ENCODE measurements at places on chromosomes 5 and 9. TPM values are rescaled to one million over a fixed set of nuclear protein-coding genes. Genes with fewer than 3 reads are reported as not detected.

GRCh38 chr9:127346584-127346983 is 50.4 kb upstream of the SLC2A8 start:
- no peak for DNase-seq

The SLC6A3 gene
- total RNA-seq: not detected

The FAXDC2 gene
- total RNA-seq: not detected

DNA sequence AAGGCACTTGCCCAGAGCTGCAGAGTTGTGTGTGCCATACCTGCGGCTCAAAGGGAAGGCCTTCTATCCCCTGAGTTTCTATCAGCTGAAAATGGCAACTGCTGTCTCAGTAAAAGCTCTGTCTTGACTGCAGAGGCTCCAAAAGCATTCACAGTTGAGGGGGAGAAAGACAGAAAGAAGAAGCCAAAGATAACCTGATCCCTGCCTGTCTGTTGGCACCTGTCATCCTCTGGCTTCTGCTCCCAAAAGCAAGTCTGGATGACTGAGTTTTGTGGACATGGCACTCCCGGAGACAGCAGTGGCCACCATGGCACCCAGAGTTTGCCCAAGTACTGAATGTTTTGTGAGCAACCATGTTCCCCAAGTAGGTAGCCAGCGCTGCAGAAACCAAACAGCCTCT is 176.6 kb downstream of the NR3C1 start:
- DNase-seq: no peak

DNA sequence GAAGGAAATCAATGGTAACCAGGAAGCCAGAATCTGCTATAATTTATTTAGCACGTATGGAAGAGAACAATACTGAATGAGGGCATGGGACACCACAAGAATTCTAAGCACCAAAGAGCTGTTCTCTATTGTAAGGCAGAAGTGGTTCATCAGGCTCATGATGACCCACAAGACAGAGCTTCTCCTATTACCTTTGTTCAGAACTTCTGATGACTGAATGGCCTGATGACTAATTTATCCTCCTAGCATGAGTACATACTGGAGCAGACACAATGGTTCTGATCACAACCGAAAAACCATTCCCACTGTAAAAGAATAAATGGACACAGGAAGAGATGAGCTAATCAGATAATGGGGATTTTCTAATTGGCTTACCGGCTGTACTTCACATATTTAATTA is 329.8 kb upstream of the PDE4D start:
- no peak for DNase-seq

The OLFML2A gene
- total RNA-seq: not detected

GRCh38 chr9:133103183-133103986 is 17.7 kb downstream of the RALGDS start:
- peak; percentile 62 for DNase-seq

The FBP2 gene
- total RNA-seq: not detected

- no peak for DNase-seq
These were observed 93.7 kb downstream of the C9orf152 start for GRCh38 chr9:110114086-110114858.

DNA sequence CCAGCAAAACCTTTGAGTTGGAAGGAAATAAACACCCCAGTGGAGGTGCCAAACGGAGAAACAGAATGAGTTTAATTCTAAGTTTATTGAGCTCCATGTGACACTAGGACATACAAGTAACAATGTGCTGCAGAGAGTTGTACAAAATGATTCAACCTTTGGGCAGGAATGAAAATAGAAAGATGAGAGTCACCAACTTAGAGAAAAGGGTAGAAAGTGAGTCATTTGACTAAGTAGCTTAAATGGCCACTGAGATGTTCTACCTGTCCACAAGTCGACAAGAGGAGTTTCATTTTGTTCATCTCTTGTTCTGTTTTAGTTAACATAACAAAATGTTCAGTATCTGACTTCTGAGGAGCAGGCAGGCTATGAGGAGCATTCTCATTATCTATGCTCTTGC is 284.7 kb downstream of the NR2F1-AS1 start:
- no peak for DNase-seq

- peak; percentile 32 for DNase-seq
These were observed 219.2 kb downstream of the EBF1 start for GRCh38 chr5:158880483-158881001.

DNA sequence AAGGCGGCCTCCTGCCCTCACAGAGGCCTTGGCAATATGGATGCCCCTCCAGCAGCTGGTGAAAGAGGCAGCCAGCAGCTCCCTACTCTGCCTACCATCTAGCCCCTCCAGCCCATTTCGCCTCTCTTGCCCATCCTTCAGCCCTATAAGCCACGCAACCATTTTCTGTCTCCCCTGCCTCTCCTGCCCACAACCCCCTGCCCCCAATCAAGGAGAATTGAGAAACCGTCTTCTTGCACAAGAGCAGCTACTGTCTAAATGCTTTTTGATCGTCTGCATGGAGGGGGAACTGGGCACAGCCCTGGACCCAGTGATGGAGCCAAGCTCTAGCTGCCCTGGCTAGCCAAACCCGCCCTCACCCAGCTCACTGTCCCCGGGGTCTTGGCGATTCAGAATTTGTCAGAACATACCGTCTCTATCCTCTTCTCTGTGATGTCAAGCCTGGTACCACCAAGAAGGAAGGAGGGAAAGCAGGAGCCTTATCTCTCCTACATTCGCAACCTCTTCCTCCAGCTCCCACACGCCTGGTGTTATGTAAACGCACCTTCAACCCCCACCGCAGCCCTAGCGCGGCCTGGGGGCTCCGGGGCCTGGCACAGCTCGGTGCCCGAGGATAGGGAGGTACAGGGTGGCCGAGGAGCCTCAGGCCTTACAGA is 1.2 kb downstream of the SPRY4 start:
- DNase-seq: no peak

- no peak for DNase-seq
These were observed 102.4 kb downstream of the DAPK1 start for GRCh38 chr9:87599901-87600610.

DNA sequence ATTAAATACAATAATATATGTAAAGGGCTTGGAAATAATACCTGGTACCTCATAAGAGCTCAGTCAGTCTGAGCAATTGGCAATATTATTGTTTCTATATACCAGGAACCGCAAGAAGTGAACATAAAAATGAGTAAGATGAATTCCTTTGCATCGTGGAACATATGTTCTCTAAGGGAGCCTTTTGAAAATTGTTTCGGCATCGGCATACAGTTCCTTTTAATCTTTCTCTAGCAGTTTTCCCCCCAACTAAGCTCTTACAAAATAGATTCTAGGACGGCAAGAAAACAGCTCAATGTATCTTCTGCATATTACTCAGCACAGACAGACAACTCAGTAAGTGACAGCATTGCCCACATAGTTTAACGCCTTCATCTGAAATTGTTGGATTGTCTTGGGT is 426.6 kb upstream of the WWC1 start:
- DNase-seq: no peak

- peak; percentile 28 for DNase-seq
These were observed 93.7 kb downstream of the ARHGAP26 start for GRCh38 chr5:142863856-142864255.

GRCh38 chr5:173328844-173329490 is 753 bp upstream of the STC2 start:
- DNase-seq: peak; percentile 64

DNA sequence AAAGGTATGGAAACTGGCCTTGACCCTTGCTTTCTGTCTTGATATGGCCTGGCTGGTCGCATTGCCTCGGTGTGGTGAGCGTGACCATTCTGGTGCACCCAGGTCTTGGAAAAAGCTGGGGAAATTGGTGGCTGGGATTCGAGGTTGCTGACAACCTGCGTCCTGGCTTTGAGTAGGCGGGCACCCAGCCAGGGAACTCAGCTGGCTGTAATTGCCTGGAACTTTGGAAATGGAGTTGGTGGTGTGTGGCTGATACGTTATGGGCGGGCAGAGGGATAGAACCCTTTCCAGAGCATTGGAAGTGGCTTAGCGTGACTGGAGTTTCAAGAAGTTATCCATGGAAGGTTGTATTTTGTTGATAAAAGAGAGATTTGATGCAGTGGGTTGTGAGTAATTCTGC is 35.2 kb downstream of the KCNMB1 start:
- DNase-seq: no peak

The SPATA31C1 gene
- not detected for total RNA-seq

GRCh38 chr5:132637241-132637640 is 20.7 kb upstream of the IL13 start:
- no peak for DNase-seq

The PCDHGA2 gene
- total RNA-seq: not detected

- no peak for DNase-seq
These were observed 438.6 kb downstream of the AGTPBP1 start for GRCh38 chr9:85302938-85303756.

DNA sequence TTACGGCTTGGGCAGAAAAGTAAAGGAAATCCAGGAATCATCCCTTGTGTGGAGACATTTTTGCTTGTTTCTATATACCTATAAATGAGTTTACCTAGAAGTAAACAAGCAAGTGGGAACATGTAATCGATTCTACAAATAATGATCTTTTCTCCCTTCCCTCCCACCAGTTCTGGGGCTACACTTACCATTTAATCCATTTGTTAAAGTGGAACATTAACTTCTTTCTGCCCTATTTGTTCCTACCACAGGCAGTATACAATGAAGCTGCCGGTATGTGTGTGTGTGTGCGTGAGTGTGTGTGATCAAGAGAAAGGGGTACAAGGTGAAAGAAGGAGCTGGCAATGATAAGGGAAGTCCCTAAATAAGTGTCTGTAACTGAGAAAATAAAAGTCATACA is 26.4 kb upstream of the ELL2 start:
- DNase-seq: no peak

The SNX18 gene
- total RNA-seq: 3.9 TPM

The SPINK9 gene
- not detected for total RNA-seq

DNA sequence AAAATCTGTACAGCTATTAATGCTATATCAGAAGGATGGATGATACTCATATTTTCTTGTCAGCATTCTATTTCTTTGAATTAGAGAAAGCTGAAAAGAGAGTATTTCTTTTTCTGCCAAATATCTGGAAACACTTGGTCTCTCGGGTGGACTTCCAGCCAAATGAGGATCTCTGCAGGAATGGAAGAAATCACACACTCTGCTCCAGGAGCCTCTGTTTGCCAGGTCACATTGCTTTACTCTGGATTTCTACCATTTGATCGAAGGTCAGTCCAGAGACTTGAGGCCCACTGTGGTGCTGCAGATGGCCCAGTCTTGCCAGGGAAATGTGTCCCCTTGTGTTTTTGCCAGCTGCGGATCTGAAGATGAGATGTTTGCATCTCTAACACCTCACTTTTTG is 154.1 kb downstream of the PCSK1 start:
- DNase-seq: no peak

DNA sequence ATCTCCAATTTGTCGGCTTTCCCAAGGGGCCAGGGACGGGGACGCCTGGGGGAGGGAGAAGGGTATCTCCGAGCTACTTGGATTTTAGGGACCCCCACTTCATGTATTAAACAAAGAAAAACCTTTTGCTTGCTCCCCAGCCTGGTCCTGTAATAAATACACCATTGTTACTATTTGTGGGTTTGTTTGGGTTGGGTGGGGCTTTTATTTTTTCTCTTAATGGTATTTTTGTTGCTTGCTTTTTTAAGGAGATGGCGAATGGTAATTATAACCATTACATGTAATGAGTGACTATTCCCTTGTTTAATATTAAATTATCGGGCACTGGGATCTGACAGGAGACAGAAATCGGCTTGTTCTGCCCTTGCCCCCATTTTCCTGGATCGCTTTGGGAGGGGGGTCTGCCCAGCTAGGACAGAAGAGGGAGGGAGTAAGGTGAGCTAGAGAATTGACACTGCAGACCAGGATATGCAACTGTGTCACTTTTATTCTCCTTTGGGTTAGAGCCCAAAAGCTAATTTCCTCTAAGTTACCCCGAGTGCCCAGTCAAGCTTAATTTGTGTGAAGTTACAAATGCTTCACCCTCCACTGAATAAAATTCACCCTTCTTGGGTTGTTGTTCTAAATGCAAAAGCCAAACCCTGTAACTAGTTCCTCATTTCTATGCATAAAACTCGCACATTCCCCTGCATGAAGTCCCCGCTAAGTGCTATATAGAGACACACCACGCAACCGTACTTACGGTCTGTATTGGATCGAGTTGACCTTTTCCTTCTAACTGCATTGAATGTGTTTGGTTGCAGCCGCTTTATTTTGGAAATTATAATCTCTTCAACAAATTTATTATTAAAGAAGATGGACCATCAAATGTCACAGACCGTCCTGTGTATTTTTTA is 1.6 kb upstream of the ZNF608 start:
- no peak for DNase-seq

- no peak for DNase-seq
These were observed 10.6 kb downstream of the AFAP1L1 start for GRCh38 chr5:149282027-149282965.

DNA sequence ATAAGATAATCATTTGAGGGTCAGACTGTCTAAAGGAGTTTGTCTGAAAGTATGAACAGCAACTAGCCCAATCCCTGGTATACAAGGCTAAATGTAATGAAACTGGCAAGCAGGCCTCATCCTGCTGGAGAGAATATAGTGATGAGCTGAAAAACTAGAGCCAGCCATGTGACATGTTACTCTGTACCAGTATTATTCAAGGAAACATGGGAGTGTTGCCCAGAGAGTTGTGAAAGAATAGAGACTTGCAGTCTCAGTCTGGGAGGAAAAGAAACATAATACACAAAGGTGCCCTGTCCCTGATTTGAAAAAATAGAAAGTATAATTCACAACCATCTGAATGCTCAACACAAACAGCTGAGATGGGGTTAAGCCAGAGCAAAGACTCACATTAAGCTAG is 37.9 kb upstream of the HTR1A start:
- no peak for DNase-seq

The SAXO1 gene
- not detected for total RNA-seq

- no peak for DNase-seq
These were observed 501.0 kb upstream of the EDIL3 start for GRCh38 chr5:84885485-84886258.

The LPAR1 gene
- not detected for total RNA-seq

- DNase-seq: no peak
These were observed 296.0 kb upstream of the ACTBL2 start for GRCh38 chr5:57778501-57779091.

Measured in activated naive CD4-positive, alpha-beta T cell treated with anti-CD3 and anti-CD28 coated beads for 36 hours (primary cell).